ENCODE measurements at places on chromosomes 2 and 18. TPM values are rescaled to one million over a fixed set of nuclear protein-coding genes. Genes with fewer than 3 reads are reported as not detected.

DNAH6 gene
- polyA plus RNA-seq = 0.10 TPM

DSG4 gene
- 0.01 TPM for polyA plus RNA-seq

IL1R1 gene
- polyA plus RNA-seq = 11.7 TPM

MYL1 gene
- polyA plus RNA-seq = 0.24 TPM

NFATC1 gene
- 1.3 TPM for polyA plus RNA-seq

CROCC2 gene
- 0.16 TPM for polyA plus RNA-seq

SLC5A7 gene
- polyA plus RNA-seq = not detected

TSHZ1 gene
- 6.7 TPM for polyA plus RNA-seq

IL1F10 gene
- 0.51 TPM for polyA plus RNA-seq

CDK15 gene
- 0.05 TPM for polyA plus RNA-seq

RASGRP3 gene
- polyA plus RNA-seq = 0.55 TPM

NT5DC4 gene
- not detected for polyA plus RNA-seq

ABCG5 gene
- 0.01 TPM for polyA plus RNA-seq

REG1A gene
- polyA plus RNA-seq = 1.00 TPM

ASB18 gene
- polyA plus RNA-seq = not detected

FZD7 gene
- polyA plus RNA-seq = 2.7 TPM

CAPN14 gene
- 141 TPM for polyA plus RNA-seq

KCNG2 gene
- polyA plus RNA-seq = not detected

PNKD gene
- 54.9 TPM for polyA plus RNA-seq

ICOS gene
- 0.04 TPM for polyA plus RNA-seq

APLF gene
- 1.3 TPM for polyA plus RNA-seq

CHRNG gene
- polyA plus RNA-seq = not detected

SATB2 gene
- 0.33 TPM for polyA plus RNA-seq

GALNT5 gene
- polyA plus RNA-seq = 5.6 TPM

RNMT gene
- polyA plus RNA-seq = 6.7 TPM

DTNA gene
- polyA plus RNA-seq = 6.7 TPM

CYRIA gene
- polyA plus RNA-seq = 0.47 TPM

ERMN gene
- polyA plus RNA-seq = 0.10 TPM

MBOAT2 gene
- 34.3 TPM for polyA plus RNA-seq

OSR1 gene
- 1.7 TPM for polyA plus RNA-seq

FAM110C gene
- 31.1 TPM for polyA plus RNA-seq

MSGN1 gene
- 0.31 TPM for polyA plus RNA-seq

IL1RL1 gene
- 0.44 TPM for polyA plus RNA-seq

CAB39 gene
- 33.6 TPM for polyA plus RNA-seq

SRD5A2 gene
- not detected for polyA plus RNA-seq
